ENCODE measurements at places on chromosomes 3 and 15.

GRCh38 chr3:194572944-194573491 lies 60.2 kb downstream of the TMEM44 start:
- DNase-seq = peak; percentile 81

DNA sequence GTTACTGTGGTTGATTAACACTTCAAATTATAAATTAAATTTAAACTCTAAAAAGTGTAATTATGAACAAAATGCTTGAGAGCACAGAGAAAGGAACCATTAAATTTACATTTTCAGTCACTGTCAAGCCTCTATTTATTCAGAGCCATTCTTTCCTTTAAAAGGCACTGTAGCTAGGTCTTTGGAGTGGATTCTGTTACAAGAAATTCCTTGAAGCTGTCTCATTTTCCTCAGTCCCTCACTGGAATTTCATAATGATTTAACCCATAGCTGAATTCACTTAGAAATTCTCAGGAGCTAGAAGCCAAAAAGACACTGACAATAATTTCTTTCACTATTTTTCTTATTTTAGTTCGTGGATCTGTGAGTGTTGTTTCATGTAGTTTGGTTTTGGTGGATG lies 81.2 kb upstream of the TCF12 start:
- no peak for DNase-seq

- DNase-seq = peak; percentile 24
These were observed 30.3 kb downstream of the CDC25A start for GRCh38 chr3:48157950-48158376.

GRCh38 chr3:101141135-101141534 lies 147.9 kb upstream of the ABI3BP start:
- DNase-seq = no peak

- DNase-seq = no peak
These were observed 368.1 kb upstream of the SEMA6D start for GRCh38 chr15:47349179-47349578.

DNA sequence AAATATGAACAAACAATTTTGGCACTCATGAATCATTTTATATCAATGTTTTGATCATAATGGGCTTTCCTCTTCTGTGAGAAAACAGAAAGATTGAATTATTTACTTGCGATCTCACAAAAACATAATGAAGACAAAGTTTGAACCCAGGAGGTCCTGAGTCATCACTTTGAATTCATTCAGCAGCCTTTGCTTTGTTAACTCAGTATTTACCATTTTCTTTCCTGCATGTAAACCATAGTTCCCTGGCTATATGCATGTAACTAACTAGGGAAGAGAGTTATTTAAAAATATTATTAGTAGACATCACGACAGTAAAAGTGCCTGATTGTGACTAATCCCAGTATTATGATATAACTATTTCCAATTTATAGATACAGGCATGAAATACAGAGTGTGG lies 1026.2 kb downstream of the PLOD2 start:
- no peak for DNase-seq

All from skeletal muscle cell (primary cell).